ENCODE measurements at places on chromosomes 4 and X. TPM values are rescaled to one million over a fixed set of nuclear protein-coding genes. Genes with fewer than 3 reads are reported as not detected.

Gene OPN1MW
- not detected for total RNA-seq

Gene HTRA3
- total RNA-seq: 28.5 TPM

Gene BTK
- 5.9 TPM for total RNA-seq

Gene TMSB15C
- total RNA-seq: 20.3 TPM

Gene GYPB
- total RNA-seq: 2.8 TPM

Gene MAGEE1
- total RNA-seq: 4.6 TPM

Gene STARD8
- 25.4 TPM for total RNA-seq

Gene ARMCX2
- total RNA-seq: 105 TPM

Gene TLL1
- total RNA-seq: 15.6 TPM

Gene SSX3
- total RNA-seq: not detected

Gene VSIG4
- 14.6 TPM for total RNA-seq

Gene INTS12
- total RNA-seq: 5.9 TPM

Gene IGSF1
- 5.1 TPM for total RNA-seq

Gene IL1RAPL2
- 2.1 TPM for total RNA-seq

Gene CENPVL1
- not detected for total RNA-seq

Gene ENPEP
- 22.0 TPM for total RNA-seq

Gene UGT2B15
- total RNA-seq: not detected

Gene ARHGEF38
- 0.26 TPM for total RNA-seq

Gene SLC10A6
- not detected for total RNA-seq

Gene IL2RG
- 3.0 TPM for total RNA-seq

Gene ARR3
- not detected for total RNA-seq

Gene TRIM2
- total RNA-seq: 121 TPM

Gene CFAP99
- not detected for total RNA-seq

Gene FAM236D
- total RNA-seq: not detected

Data from uterus (tissue), 4 donors.